ENCODE measurements at places on chromosomes 4 and X.

GRCh38 chr4:150173982-150174398, 95.7 kb downstream of the DCLK2 start:
- DNase-seq = peak; percentile 65

GRCh38 chr4:2025817-2026216, 17.0 kb upstream of the NELFA start:
- DNase-seq = no peak

DNA sequence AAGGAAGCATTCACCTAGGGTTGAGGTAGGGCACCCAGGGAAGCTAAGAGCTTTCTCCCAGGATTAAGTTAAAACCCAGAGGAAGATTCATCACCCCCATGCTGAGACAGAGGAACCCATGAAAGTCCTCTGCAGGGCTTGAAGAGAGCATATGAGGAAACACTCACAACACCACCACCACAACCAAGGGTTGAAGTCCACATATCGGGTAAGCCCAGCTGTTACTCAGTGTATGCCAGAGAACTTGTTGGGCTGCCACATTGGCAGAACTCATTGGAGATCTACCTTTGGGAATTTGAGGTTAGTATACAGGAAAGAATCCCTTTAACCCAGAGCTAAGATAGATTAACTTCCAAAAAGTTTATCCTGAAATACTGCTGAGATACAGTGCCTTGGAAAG, 75.1 kb downstream of the INTS6L start:
- no peak for DNase-seq

GRCh38 chr4:38523524-38524448, 140.2 kb upstream of the KLF3 start:
- no peak for DNase-seq

- no peak for DNase-seq
Observed at GRCh38 chr4:153371701-153372234, 27.3 kb downstream of the MND1 start.

- peak; percentile 36 for DNase-seq
Observed at GRCh38 chr4:124710911-124711310, 1.6 kb downstream of the ANKRD50 start.

DNA sequence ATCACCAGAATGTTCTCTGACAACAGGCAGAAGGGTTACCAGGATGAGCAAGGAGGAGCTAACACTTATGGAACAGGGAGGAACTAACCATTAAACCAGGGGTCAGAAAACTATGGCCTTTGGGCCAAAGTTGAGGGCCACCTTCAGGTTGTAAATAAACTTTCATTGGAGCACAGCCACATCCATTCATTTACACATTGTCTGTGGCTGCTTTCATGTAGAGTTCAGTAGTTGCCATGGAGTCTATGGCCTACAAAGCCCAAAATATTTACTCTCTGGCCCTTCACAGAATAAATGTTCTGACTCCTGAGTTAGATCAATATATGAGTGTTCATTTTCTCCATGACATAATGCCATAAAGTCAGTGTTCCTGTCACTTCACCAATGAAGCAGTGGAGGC, 13.2 kb upstream of the HCCS start:
- no peak for DNase-seq

DNA sequence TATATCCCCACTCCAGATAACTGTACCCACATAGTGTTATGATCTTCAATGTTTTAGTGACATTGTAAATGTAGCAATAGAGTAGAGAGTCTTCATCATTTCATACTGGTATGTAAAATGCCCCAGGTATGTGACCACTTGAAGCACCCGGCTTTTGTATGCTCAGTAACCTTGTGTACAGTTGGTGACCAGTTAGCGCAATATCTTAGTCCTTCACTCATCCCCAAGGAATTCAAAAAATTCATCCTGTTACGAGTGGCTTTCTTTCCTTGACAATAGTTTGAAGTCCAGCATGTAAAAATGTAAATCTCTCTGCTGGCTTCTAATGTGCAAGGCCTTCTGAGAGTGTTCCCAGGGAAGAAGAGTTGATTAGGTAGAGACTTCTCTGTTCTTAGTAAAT, 145.6 kb downstream of the ARX start:
- DNase-seq = peak; percentile 64

GRCh38 chr4:177005674-177006230, 213.0 kb upstream of the VEGFC start:
- peak; percentile 72 for DNase-seq

- DNase-seq = no peak
Observed at GRCh38 chrX:132855780-132856341, 102.6 kb downstream of the HS6ST2 start.

DNA sequence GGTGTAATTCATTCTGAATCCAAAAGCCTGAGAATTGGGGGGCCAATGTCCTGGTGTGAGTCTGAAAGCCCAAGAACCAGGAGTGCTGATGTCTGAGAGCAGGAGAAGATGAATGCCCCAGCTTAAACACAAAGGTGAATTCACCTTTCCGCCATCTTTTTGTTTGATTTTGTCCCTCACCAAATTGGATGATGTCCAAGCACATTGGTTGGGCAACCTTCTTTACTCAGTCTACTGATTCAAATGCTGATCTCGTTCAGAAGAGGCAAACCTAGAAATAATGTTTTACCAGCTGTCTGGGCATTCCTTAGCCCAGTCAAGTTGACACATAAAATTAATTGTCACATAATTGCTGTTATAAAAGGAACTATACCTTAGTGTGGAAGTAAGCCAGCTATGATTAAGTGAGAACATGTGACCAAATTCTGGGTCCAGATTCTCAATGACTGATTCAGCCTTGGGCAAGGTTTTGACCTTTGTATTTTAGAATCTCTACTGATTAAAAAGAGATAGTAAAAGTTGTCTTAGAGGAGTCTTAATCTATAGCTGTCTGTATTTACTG, 34.5 kb upstream of the SLC4A4 start:
- no peak for DNase-seq

DNA sequence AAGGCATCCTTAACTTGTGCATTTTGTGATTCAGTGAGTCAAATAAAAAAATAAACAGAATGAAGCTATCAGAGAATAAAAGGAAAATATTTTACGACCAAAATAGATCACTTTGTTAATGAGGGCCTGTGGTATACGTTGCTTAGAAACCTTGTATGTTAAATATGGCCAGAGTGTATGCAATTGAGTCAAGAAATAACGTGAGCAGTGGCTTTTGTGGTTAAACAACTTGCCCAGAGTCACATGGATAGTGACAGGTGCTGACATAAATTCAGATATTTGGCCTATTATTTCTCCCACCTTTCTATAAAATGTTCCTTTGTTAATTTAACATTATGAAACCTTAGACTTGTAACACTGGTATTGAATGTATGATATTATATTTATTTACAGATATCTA, 393.4 kb downstream of the PABPC4L start:
- no peak for DNase-seq

DNA sequence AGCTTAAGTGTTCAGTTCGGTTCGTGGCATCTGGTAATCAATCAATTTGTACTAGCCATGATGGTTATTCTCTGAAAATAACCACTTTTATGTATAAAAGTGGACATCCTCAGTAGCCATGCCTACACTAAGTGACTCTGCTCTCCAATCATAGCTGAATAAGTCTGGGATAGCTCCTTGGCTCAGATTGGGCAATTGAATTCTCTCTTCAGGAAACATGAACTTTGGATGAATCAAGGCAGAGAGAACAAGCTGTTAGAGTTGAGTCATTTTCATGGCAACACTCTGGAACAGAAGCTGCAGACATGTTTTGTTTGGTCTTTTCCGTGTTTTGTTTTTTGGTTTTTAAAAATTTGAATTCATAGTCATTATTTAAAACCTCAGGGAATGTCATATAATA, 66.8 kb upstream of the TMEM164 start:
- peak; percentile 68 for DNase-seq

- no peak for DNase-seq
Observed at GRCh38 chr4:1367230-1367935, 20.4 kb downstream of the UVSSA start.

GRCh38 chr4:56255820-56256219, 131.5 kb downstream of the AASDH start:
- peak; percentile 11 for DNase-seq

DNA sequence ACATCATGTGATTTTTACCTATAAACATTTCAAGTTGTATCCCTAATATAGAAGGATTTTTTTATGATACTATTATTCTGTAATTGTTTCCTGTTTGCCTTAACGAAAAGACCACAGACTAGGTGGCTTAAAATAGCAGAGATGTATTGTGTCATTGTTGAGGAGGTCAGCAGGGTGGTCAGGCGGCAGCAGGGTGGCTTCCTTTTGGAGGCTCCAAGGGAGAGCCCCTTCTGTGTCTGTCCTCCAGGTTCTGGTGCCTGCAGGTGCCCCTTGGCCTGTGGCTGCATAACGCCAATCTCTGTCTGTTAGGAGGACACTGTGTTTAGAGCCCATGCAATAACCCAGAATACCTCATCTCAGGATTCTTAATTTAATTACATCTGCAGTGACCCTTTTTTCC, 118.1 kb downstream of the TBL1X start:
- DNase-seq = no peak

GRCh38 chr4:54726907-54727306, 69.2 kb downstream of the KIT start:
- DNase-seq = no peak

- no peak for DNase-seq
Observed at GRCh38 chr4:106493086-106493485, 124.5 kb upstream of the GIMD1 start.

DNA sequence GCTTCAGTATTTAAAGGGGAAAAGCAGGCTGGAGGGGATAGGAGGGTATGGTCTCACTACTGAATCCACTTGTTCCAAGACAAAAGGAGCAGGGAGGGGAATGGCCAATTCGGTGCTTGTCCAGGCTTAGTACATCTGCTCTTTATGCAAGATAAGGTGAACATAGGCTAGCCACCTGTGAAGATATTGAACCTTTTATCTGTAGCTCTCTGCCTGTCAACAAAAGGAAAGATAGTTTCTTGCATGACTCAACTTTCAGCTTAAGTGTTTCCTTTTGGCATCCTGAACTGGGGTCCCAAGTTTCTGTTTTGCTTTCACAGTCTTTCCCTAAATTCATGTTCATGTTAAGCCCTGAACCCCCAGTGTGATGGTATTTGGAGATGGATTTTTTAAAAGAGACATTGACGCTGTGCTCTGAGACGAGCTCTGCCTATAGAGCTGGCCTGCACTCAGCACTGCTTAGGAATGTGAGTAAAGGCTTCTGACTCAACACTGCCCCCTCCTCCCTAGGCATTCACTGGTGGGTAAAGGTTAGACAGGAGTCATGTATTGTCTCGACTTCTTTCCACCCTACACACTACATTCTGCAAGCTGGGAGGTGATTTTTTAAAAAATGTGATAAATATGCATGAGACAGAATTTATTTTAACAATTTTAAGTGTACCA, 28.2 kb downstream of the FAM149A start:
- peak; percentile 55 for DNase-seq

- no peak for DNase-seq
Observed at GRCh38 chr4:184958923-184959210, 59.4 kb upstream of the HELT start.

- peak; percentile 35 for DNase-seq
Observed at GRCh38 chr4:133355633-133356032, 206.5 kb downstream of the PCDH10 start.

DNA sequence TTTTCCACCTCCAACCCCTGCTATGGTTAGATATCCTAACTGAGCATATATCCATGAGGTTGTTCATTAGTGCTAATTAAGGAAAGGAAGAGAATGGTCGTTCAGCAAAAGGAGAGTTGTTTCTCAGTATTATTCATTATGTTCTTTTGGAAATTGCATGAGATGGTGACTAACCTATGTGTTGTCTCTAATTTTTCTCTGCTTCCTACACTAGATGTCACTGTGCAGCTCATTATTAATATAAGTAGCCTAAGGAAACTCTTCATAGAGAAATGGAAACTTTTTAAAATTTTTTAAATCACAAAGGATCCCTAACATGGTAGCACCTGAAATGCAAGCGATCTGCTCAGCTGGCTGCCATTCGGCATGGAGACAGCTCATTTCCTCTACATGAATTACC, 67.7 kb upstream of the FAM9A start:
- DNase-seq = peak; percentile 50

DNA sequence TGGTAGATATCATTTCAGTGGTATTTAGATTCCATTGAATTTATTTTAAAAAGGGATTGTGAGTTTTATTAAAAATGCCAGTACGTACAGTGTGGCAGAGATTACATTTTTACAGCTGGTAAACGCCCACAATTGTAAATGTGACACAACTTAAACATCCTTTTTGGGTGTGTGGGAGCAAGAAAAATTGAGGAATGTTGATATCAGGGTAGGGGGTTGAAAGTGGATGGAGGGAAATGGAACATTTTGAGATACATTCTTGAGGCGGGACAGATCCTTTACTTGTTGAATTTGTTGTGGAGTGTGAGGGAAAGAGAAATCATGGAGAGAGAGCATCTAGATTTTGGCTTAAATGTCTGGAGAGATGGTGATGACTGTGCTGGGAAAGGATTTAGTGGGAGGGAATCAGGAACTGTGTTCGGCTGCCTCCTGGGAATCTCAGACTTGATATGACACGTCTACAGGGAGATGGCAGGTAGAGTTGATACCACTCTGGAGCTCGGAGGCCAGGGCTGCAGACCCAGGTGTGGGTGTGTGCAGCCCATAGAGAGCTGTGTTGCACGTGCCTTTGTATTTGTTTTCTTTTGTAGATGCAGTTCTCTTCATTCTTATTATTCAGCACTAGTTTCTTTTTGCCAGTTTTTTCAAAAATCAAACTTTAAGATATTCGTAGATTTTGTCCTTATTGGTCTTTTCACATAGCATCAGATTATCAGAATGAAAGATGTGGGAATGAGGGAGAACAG, 10.8 kb downstream of the TMEM131L start:
- no peak for DNase-seq

- no peak for DNase-seq
Observed at GRCh38 chr4:1404573-1405253, 1.5 kb downstream of the NKX1-1 start.

DNA sequence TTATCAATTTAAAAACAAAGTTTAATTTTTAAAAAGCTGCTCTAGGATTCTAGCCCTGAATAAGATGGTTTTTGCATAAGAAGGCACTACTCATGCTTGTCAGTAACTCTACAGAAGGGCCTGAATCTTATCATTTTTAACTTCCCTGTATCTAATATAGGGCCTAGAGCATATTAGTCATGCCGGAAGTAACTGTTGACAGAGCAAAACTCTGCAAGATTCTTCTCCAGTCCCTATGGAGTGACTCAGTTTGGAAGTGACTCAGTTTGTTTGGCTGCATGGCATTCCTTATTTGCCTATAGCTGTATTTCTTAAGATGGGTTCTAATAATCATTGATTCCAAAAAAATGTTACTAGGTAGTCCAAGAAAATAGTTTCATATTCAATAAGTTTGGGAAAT, 431.8 kb upstream of the HTR2C start:
- peak; percentile 72 for DNase-seq

DNA sequence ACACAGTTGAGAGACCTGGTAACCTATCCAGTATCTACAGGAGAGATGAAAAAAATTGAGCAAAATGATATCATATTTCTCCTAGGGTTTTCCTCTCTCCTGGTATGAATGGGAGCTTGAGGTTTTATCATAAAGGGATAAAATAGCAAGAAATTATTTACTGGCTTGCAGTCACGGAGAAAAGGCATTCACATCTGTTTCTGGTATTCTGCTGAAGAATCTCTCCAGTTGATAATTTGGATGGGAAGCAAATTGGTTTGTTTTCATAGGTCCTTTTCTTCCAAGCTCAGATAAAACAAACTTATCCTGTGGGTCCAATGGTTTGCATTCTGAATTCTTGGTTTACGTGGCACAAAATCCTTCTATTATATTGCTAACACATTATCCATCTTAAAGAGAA, 83.1 kb upstream of the GYPA start:
- DNase-seq = no peak

GRCh38 chrX:8591501-8591900, 126.9 kb downstream of the VCX3B start:
- no peak for DNase-seq

All from fibroblast of pulmonary artery (primary cell).